NCI-H187 treated with DMSO at 0.1 percent for 48 hours (cell line): ENCODE measurements at places on chromosomes 12 and 14.

- no peak for DNase-seq
Observed at GRCh38 chr14:73463411-73463810, 5.1 kb upstream of the NUMB start.

GRCh38 chr14:49857427-49858003, 4.9 kb upstream of the NEMF start:
- no peak for DNase-seq

- DNase-seq, result no peak
Observed at GRCh38 chr14:24774187-24774915, 140.4 kb upstream of the GZMB start.

GRCh38 chr14:65846196-65846868, 433.8 kb downstream of the FUT8 start:
- no peak for DNase-seq

DNA sequence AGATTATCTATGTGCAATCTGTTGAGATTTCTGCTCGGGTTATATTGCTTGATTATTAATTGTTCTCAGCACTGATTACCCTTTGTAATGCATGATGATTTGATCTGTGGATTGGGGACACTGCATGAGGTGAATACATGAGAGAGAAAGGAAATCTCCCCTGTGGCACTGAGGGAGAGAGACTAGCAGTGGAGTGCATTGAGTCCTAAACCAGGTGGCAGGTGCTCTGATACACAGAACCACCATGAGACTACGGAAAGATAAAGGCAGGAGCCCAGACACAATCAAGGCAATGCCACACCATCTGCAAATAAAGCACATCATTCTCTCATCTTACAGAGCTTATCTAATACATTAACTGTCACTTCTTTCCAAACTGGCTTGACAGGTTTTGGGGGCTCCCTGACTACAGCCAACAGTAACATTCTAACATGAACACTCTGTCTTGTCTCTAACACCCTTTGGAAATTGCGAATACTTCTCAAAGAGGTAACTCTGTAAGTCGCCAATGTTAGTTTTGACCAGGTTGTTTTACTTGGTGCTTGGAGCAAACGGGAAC, 37.6 kb upstream of the TSPAN8 start:
- DNase-seq, result no peak

- DNase-seq, result no peak
Observed at GRCh38 chr12:31325524-31325875, 450 bp downstream of the SINHCAF start.

DNA sequence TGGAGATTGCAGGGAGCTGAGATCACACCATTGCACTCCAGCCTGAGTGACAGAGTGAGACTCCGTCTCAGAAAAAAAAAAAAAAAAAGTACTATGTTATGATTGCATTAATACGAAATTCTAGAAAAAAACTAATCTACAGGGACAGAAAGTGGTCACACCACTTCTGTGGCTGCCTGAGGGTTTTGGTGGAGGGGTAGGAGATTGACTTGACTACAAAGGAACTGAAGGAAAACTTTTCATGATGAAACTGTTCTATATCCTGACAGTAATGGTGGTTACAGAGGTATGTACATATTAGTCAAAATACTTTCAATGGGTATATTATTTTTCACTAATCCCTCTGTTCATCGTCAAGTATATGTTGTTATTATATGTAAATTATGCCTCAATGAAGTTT, 42.1 kb downstream of the FOXN3 start:
- no peak for DNase-seq

DNA sequence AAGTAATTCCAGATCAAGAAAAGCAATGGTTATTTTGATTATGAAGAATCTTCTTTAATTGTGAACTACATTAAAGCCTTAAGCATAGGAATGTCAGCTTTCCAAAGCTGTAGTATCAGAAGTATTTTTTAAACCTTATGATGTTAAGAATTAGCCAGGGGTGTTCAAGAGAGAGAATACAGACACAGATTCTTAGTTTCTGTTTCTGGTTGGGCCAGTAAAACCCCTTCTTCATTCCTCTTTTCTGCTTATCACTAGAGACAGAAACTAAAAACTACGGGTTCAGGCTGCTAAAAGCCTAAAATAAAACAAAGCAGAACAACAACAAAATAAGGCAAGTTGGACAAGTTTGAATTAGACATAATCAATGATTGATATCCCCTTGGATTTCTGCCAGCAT, 38.2 kb downstream of the IFT43 start:
- no peak for DNase-seq

- DNase-seq, result no peak
Observed at GRCh38 chr14:71688576-71688975, 243.7 kb upstream of the RGS6 start.

GRCh38 chr14:104976198-104977007, 1.8 kb downstream of the AHNAK2 start:
- DNase-seq, result no peak

- no peak for DNase-seq
Observed at GRCh38 chr12:38328306-38328895, 11.8 kb downstream of the ALG10B start.

- peak; percentile 23 for DNase-seq
Observed at GRCh38 chr12:53949631-53950436, 4.9 kb upstream of the HOXC12 start.

GRCh38 chr12:104521731-104522130, 65.0 kb downstream of the CHST11 start:
- DNase-seq, result no peak

GRCh38 chr12:89236237-89236636, 116.1 kb downstream of the DUSP6 start:
- no peak for DNase-seq

DNA sequence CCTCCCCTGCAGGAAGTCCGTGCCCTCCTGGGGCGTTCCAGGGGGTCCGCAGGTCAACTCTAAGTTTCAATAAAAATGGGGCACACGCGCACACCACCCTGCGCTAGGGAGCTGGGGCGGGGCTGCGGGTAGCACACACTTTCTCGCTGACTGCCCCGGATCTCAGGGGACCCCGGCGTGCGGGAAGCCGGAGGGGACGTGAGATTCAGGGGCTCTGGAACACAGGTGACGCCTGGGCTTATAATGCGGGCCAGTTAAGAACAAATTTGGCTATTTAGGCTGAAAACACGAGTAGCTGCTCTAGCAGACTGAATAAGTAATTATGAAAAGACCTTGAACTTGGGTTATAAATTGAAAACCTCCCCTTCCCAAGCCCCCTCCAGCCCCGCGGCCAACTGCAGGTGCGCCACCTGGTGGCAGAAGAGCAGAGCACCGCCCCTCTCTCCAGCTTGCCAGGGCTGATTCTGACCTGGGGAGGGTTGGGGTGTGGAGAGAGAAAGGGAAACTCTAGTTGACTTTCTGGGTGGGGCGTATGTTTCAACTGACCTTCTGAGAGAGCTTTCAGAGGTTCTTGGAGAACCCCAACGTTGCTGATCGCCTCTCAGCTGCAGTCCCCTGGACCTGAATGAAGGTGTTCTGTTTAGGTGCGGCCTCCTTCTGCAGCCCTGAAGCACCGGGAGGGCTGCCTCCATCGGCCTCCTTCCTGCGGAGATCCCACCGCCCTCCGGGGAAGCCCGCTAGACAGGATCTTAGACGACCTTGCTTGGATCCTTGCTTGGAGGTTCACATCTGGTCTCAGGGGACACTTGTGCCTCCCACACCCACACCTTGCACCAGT, 118.4 kb upstream of the EVL start:
- DNase-seq, result no peak

- DNase-seq, result no peak
Observed at GRCh38 chr14:60485598-60486251, at the start of gene C14orf39. C14orf39 (minus strand) TSS chr14:60486063; CDS start chr14:60485078, 985 bp downstream.

GRCh38 chr12:112595410-112595809, 176.7 kb downstream of the PTPN11 start:
- no peak for DNase-seq
